ENCODE measurements at places on chromosomes 1 and 21.
A peak's percentile ranks its signal among the peaks of the same experiment; 100 is the strongest.

- DNase-seq, result no peak
These were observed 1.3 kb downstream of the EDN2 start for GRCh38 chr1:41483001-41483850.

GRCh38 chr1:2134266-2134620 lies 60.3 kb downstream of the FAAP20 start:
- DNase-seq, result no peak

DNA sequence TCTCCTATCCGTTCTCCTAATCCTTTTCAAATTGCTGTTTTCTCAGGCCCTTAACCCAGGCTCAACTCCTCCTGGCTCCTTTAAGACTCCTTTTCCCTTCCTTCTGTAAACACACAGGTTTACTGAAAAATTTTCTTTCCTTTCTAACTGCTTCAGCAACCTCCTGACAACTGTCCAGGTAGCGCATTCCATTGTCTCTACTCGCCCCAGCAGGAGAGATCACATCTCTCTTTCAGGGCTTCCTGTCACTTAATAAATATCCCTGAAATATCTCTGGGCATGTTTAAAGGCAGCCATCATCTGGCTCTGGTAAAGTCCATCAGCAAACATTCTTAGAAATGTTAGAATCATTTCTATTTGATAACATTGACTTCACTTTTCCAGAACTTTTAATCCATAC lies 211.2 kb upstream of the PTBP2 start:
- no peak for DNase-seq

DNA sequence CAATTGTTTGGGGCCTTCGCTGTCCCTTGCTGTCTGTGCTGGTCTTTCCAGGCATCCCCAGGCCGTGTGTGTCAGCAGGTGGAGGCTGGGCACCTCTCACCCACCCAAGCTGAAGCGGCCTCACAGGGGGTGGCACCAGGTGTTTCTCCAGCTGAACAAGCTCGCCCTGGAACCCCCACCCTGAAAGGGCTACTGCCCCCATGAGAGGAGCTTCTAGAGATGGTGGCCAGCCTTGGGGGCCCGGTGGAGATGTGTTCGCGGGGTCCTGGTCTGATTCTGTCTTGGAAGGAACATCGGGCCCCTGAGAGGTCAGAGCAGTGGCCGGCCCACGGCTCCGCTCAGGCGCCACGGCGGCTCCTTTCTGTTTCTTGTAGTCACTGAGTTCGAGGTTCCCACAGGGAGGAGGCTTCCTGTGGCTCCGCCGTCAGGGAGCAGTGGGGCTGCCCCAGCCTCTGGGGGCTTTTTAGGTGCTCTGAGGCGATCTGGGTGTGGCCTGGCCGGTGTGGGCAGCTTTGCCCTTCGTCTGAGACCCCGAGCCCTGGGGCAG lies 46.9 kb downstream of the SKI start:
- no peak for DNase-seq

DNA sequence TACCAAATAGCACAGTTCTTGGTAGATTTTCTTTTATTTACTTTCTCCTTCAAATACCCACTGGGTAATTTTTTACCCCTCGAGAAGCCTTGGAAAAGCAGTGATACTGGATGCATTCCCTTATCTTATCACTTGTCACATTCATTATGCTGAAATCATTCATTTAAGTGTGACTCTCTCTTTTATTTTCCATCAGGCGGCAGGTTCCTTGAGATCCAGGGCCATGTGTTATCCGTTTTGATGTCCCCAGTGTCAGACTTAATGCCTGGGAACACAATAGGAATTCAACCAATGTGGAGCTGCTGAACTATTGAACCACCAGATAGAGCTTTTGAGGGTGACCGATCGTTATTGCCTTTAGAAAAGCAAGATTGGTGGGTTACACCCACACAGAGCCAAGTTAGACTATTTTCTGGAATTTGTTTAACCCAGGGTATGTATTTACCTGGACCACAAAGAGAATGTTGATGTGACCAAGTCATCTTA lies 51.5 kb upstream of the ATP5PO start:
- DNase-seq, result no peak

DNA sequence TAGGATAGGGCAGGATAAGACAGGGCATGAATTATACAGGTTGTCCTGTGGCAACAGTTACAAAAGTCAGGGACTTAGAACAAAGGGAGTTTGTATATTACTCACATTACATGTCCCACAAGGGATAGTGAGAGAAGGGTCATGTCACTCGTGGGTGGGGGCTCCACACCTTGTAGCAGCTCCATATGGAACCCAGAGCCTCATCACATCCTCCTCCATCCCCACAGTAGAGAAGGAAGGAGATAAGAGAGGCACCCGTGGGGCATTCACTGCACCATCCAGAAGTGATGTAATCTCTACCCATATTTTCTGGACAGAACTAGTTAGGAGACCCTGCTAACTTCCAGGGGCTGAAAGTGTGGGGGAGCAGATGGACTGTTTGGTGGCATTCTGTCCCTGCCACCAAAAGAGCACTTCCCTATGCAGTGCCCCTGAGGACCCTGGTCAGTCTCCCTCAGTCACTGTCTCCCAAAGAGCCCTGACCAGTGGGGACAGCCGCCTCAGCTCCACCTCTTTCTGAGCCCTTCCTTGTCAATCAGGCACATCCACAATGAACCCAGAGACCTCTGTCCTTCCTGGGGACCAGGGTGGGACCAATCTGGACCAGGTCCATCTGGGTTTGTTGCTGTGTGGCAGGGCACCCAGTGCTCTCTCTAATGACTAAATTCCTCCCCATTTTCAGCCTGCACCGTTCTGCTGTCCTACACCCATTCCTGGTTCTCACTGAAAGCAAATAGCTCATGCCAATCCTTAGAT lies 154.8 kb upstream of the ETV3 start:
- DNase-seq, result no peak

DNA sequence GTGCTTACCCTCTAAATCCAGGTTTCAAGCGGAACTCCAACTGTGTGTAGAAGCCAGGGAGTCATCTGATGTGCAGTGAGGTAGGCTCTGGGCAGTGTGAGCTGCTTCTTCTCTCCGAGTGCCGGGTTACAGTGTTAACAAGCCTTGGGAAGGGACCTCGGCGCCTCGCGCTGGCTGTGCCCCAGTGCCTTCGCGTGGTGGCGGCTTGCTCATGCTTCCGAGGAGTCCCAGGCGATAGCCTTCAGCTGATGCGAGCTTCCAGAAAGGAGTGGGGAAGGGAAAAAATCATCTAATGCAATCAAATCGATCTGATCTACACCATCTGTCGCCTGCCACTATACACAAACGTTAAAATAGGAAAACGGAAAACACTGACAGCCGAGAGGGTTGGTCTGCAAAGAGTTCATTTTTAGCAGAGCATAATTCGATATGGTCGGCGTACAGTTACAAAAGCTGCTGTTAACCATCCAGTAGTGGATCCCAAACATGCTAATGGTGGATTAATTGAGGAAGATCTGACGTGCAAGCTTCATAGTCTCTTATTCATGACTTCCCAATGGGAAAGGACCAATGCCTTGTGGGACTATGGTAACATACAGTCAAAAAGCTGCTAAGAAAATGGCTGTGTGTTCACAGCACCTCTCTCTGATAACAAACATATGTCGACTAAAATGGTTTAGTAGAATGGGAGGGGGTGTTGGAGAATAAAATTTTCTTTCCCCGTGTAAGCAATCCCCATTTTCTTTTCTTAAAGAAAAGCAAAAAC lies 128.7 kb upstream of the DPYD start:
- no peak for DNase-seq

GRCh38 chr1:232422098-232422497 lies 207.8 kb downstream of the SIPA1L2 start:
- no peak for DNase-seq

DNA sequence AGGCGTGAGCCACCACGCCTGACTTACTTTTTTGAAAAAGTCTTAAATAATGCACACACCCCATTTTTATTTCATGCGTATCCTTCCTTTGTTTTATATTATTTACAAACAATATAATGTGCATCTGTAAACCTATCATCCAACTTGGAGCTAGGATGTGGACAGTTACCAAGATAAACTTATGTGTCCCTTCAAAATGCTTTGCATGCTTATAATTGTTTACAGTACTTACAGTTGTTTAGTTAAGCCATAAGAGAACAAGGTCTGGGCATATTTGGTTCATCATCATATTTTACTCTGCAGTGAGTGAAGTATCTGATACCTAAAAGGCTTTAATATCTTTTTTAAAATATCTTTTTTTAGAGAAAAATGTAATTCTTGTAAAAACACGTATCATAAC lies 16.1 kb upstream of the HMGN1 start:
- no peak for DNase-seq

DNA sequence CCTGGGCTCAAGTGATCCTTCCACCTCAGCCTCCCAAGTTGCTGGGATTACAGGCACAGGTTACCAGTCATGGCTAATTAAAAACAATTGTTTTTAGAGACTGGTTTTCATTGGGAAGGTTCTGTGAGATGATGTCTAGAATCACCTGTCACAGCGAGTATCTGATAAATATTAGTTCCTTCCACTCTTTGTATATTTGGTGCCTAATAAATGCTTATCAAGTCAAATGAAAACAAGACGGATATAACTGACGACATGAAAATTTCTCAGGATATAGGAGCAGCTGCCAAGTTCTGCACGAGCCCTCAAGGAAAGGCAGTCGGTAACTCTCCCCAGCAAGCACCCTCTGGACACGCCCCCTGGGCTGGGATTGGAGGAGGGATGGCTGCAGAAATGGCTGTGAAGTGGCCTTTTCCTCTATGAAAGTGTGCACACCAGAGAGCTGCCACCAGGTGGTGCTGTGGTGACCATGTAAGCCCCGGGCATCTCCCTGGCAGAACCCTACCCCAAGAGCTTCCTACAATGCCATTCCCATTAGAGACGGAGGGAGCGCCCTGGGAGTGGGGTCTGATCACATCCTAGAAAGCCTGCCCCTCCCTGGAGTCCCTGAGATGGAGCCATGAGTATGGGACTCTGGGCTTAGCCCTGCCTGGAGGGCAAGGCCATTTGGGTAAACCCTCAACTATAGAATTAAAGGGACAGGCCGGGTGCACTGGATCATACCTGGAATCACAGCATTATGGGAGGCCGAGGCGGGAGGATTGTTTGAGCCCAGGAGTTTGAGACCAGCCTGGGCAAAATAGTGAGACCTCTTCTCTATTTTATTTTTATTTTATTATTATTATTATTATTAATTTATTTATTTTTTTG lies 50.9 kb downstream of the HTR6 start:
- peak; percentile 85 for DNase-seq

- DNase-seq, result no peak
These were observed 61.0 kb upstream of the ATP1A1 start for GRCh38 chr1:116311756-116312680.

DNA sequence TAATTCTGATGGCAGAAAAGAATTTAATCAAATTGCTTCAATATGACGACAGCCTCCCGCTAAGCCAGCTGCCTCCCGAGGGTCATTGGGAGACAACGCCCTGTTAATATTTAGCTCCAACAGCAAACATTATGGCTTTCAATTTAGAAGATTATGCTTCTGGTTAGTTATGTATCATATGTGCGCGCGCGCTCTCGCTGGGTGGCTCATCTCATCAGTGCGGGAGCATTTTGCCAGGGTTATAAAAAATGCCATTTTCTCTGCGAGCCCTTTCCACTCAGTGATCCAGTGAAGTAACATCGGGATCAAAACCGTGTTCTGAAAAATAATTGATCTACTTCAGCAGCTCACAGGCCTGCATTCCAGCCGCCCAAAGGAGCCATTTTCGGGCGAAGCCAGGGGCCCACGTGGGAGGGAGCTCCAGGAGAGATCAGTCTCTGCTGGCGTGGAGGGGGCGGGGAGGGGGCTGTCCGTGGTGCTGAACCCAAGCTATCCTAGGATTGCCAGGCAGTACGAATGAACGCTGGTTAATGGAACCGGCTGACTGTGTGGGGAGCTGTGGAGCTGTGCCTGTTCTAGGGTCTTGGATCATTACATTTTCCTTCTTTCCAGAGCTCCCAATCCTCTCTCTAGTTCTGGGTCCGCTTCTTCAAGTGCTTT lies 219.1 kb upstream of the ZC3H12A start:
- DNase-seq, result no peak

DNA sequence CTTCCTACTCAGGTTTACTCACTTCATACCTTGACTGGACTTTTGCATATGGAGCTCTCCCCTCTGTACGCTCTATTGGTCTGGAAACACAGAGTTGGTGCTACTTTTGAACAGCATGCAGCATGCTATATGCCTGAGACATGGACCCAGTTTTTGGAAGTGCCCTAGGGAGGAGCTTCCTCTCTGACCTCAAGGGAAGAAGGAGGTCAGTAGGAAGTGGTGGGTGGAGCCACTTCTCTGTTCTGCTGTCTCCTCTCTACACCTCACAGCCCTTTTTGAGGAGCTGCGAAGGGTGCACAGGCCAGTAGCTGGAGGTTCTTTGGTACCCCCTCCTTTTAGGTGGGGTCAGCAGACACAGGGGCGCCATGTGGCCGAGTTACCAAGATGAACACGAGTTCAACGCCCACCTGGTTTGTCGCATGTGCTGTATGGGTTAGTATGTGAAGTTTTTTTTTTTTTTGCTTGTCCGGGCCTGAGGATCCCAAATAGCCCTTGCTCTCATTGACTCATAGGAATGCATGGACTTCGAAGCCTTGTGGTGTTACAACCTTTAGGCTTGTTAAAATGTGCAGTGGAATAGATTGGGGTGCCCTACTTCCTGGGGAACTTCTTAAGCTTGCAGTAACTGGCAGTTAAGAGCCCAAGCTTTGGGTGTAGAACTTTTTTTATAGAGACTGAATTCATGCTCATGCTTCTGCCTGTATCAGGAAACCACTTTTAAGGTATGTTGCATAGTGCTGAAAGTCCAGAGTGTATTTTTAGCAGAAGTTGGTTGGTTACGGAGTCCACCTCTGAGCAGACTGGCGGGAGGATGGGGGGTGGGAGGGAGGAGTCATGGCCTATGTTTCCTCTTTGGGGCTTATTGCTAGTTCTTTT lies 10.7 kb downstream of the MACF1 start:
- DNase-seq, result no peak

DNA sequence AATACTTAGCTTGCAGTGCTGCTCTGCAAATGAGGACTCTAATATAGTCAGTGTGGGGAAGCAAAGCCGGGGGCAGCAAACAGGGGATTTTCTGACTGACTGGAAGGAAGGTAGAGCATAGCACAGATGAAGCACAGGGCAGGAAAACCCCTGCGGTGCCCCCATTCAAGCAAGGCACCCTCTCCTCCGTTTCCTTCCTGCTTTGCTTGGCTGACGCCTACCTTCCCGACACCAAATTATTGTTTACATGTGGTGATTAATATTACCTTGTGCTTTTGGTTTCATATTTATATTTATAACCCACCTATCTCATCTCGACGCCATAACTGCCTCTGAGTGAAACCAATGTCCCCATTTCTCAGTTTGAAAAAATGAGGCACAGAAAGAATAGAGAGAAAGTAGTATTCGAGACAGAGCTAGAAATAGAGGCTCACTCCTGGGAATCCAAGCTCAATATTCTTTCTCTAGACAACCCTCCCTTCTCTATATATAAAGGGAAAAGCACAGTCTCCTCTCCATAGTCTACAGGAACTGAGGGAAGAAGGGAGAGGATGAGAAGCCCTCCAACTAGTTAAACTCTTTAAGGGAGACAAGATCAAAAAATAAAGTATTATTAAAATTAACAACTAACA lies 41.3 kb downstream of the PIK3C2B start:
- no peak for DNase-seq

GRCh38 chr1:22851517-22851916 lies 121.1 kb downstream of the LACTBL1 start:
- no peak for DNase-seq

- no peak for DNase-seq
These were observed 134.1 kb upstream of the ADGRL2 start for GRCh38 chr1:81666586-81666985.

- no peak for DNase-seq
These were observed 61.5 kb upstream of the SELENON start for GRCh38 chr1:25738499-25738898.

- DNase-seq, result no peak
These were observed 14.2 kb downstream of the UCK2 start for GRCh38 chr1:165841582-165842017.

Data from H54 (cell line).